AG10803 (cell line): ENCODE measurements at places on chromosomes 11 and 22.

- DNase-seq: peak; percentile 44
These were observed 13.7 kb upstream of the SEC14L3 start for GRCh38 chr22:30485362-30485988.

DNA sequence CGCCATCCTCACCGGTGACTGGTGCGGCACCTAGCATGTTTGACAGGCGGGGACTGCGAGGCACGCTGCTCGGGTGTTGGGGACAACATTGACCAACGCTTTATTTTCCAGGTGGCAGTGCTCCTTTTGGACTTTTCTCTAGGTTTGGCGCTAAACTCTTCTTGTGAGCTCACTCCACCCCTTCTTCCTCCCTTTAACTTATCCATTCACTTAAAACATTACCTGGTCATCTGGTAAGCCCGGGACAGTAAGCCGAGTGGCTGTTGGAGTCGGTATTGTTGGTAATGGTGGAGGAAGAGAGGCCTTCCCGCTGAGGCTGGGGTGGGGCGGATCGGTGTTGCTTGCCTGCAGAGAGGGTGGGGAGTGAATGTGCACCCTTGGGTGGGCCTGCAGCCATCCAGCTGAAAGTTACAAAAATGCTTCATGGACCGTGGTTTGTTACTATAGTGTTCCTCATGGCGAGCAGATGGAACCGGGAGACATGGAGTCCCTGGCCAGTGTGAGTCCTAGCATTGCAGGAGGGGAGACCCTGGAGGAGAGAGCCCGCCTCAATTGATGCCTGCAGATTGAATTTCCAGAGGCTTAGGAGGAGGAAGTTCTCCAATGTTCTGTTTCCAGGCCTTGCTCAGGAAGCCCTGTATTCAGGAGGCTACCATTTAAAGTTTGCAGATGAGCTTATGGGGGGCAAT is 1.1 kb downstream of the NEAT1 start:
- peak; percentile 66 for DNase-seq

GRCh38 chr22:43832393-43833265 is 20.5 kb upstream of the EFCAB6 start:
- no peak for DNase-seq

GRCh38 chr11:776263-776560 is 1.1 kb downstream of the GATD1 start:
- no peak for DNase-seq

- DNase-seq: peak; percentile 91
These were observed 9.9 kb upstream of the EIF4G2 start for GRCh38 chr11:10818594-10818993.

- DNase-seq: peak; percentile 94
These were observed 80.7 kb upstream of the PPARA start for GRCh38 chr22:46069521-46070214.

DNA sequence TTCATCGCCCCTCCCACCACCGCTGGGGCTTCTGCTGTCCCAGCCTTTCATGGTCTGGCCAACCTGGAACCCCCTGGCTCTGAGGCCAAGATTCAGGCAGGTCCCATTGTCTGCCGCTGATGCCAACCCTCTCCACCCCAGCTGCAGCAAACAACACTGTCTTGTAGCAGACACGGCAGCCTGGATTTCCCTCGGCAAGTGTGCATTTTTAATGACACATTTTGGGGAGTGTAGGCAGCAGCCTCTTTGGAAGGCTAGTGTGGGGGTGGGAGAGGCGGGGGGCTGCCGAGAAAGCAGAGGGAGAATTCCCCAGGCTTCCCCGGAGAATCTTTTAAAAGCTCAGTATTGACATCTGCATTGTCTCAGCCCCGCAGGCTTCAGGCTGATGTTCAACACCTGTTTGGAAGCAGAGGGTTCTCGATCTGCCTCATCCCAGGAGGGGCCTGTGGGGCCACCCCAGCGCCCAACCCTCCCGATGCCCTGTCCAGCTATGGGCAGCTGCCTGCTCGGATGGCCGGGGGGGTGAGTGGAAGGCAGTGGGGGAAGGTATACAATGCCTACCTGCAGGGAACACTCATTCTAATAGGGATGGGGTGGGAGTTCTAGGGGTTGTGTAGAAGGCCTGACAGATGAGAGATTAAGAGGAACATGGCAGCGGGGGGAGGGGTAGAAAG is 41.5 kb downstream of the NECTIN1 start:
- DNase-seq: no peak

GRCh38 chr11:125174686-125175085 is 10.1 kb downstream of the PKNOX2 start:
- DNase-seq: no peak

- DNase-seq: no peak
These were observed 1.9 kb downstream of the CLDN5 start for GRCh38 chr22:19522190-19522880.

DNA sequence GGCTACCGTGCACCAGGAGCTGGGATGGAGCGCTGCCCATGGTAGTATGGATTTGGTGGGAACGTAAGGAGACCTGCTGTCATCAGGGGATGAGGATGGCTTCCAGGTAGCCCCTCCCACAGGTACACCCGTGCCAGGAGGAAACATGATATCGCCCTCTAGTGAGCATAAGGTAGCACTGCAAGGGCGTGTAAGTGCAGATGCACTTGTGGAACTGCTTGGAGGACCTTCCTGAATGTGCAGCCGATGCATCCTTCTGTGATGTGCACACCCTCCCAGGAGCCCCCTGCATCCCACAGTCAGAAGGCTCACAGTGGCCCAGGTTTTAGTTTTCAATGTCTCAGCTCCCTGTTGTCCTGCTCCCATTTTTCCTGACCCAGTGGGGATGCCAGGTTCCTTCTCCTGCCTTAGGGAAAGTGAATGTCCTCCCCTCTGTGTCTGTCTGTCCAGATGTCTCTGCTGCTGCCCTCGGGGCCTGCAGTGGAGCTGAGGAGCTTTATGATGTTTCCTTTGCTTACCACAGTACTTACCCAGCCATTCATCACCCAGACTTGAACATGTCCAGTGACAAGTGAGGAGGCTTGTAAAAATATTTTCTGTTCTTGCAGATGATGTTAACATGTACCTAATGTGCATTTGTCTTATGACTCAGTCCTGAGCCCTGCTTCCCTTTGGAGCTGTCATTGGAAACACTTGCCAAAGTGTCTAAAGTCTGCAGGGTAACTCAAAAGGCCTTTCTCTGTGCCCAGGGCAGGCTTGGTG is 49.2 kb downstream of the DBX1 start:
- peak; percentile 84 for DNase-seq

DNA sequence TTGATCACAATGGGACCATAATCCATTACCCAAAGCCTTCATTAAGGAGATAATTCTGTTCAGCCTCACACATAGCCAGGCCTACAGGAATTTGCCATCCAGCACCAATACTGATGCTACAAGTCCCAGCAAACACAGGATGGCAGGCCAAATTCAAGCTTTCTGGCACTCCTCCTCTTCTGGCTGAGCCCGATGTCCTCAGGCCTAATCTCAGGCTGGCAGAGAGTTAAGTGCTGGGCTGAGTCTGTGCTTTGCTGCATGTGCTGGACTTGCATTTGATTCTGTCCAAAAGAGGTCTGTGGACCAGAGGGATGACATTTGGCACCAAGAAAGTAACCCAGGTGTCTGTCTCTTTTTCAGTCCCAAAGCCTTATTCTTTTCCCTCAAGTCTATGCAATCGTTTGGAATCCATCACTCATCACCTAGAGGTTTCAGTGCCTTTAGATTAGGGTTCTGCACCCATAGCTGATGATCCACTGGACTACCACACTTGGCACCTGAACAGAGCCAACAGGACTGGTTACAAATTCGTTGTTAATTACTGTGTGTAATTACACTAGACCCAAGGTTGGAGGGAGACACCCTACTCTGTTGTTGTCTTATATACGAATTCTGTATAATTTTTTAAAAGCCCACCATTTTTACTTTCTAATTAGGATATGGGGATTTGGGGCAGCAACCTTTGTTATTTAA is 19.4 kb upstream of the LIN7C start:
- no peak for DNase-seq

DNA sequence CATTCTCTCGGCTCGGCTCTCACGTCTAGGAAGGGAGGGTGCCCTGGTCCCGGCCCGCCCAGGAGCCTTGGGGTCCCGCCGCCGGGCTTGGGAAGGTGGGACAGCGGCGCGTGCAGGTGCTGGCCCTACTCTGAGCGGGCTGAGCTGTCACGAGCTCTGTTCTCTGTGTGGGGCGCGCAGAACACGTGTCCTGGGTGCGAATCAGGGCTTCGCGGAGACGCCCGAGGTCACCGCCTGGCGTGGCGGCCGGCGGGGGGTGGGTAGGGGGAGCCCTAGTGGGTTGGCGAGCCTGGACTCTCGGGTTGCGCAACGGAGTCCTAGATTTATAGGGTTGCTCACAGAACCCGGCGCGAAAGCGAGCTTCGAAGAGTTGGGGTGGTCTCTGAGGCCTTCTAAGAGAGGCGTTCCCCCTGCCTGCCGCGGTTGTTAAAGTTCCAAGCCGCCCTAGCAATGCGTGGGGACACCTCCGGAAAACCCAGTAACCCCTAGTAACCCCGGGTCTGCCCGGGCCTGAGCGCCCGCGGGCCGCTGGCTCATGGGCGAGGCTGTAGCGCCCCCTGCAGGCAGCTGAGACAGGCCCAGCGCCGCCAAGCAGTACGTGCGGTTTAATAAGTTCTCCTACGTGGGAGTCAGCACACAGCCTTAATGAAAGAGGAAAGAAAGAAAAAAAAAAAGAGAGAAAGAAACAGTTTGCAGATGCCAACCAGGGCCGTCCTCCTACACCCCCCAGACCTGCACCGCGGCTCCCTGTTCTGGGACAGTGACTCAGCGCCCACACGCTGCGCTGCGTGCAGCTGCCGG is 2.7 kb downstream of the ADM start:
- DNase-seq: peak; percentile 91

- no peak for DNase-seq
These were observed 118.9 kb upstream of the NECTIN1 start for GRCh38 chr11:119847853-119848252.

- DNase-seq: no peak
These were observed 75.5 kb downstream of the SCN3B start for GRCh38 chr11:123578778-123579481.

GRCh38 chr22:37906364-37907008 is 389 bp downstream of the MICALL1 start:
- no peak for DNase-seq

DNA sequence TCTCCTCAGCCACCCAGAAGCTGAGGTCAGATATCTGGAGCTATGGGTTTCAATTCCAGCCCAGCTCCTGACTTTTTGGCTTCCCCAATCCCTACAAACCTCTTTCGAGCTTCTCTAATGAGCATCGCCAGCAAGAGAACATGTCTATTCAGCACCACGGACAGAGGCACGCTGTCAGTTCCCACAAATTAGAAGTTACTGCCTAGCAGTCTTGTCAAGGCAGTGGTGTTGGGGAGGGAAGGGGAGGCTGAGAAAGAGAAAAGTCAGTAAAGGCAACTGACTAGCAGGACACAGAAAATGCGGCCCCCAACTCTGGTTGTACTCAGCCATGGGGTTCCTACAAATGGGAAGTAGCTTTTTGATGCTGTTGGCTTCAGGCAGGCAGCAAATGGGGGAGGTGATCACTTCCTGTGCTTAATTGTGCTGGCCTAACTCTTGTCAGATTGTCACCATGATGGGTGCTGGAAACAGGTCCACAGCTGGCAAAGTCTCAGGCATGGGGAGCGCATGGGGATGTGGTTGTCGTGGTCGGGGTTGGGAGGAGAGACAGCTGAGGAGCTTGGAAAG is 205.9 kb downstream of the ST3GAL4 start:
- DNase-seq: peak; percentile 58

GRCh38 chr11:23778971-23779370 is 717.9 kb upstream of the LUZP2 start:
- peak; percentile 41 for DNase-seq

- no peak for DNase-seq
These were observed 106.1 kb downstream of the ZBTB16 start for GRCh38 chr11:114165326-114166230.

DNA sequence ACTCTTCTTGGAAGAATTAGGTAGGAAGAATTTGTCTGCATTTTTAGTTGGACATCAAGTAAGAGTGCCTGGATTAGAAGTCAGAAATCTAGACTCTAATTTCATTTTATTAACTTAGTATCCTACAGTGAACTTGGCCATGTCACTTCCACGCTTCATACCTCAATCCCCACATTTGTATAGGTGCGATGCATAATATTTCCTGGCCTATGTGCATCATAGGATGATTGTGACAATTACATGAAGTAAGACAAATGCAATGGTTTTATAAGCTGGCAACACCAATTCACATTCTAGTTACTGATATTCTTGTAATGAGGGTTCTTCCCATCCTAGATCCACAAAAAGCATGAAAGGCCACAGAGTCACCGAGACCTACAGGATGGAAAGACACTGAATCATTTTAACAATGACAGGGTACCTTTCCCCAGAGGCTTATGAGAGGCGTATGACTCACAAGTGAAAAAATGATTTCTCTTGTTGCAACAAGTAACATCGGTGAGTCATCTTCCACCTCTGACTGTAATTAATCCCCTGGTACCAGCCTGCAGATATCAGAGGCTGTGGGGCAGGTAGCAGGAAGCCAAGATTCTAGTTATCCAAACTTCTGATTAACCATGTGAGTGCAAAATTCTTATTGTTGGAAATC is 56.0 kb upstream of the OR5AK2 start:
- DNase-seq: peak; percentile 29

DNA sequence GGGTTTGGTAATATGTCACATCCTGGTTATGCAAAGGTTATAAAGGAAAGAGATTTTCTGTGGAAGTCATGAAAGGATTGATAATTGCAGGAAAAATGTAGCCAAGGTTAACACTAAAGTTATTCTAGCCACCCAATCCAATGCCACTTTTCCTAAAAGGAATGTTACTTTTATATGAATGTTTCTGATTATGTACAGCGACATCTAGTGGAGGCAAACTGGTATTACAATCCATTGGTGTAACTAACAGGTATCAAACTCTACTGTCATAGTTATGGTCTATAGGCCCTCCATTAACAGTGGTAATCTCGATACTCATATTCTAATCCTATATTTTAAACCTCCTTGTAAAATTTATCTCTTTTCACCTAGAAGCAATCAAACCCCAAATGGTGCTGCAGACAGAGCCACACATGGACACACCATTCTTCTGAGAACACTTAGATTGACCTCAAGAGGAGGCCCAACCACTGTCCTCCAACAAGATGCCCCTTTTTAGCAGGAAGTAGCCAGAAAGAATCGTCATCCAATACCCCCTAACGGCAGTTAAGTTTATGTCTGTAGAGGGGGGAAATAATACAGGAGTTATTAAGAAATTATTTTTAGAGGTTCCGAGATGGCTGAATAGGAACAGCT is 74.9 kb upstream of the RAG2 start:
- peak; percentile 52 for DNase-seq

- DNase-seq: no peak
These were observed 60.1 kb upstream of the MPEG1 start for GRCh38 chr11:59272771-59273372.
